ENCODE measurements at places on chromosomes 12 and 14. TPM values are rescaled to one million over a fixed set of nuclear protein-coding genes. Genes with fewer than 3 reads are reported as not detected.

- no peak overlapping the region for H3K4me3 ChIP-seq
- H3K36me3 ChIP-seq: no peaks in the 10 kb centered on the region
- H3K27me3 ChIP-seq: no peaks in the 10 kb centered on the region
- peaks cover 98% of the 10 kb centered on the region for H3K4me1 ChIP-seq
- peak overlapping the region; percentile 12 for H3K27ac ChIP-seq
Measured at GRCh38 chr12:47808574-47809365, 10.9 kb downstream of the HDAC7 start.

Gene GLS2
- 4.2 TPM for total RNA-seq

Gene ABCC9
- 10.5 TPM for total RNA-seq

DNA sequence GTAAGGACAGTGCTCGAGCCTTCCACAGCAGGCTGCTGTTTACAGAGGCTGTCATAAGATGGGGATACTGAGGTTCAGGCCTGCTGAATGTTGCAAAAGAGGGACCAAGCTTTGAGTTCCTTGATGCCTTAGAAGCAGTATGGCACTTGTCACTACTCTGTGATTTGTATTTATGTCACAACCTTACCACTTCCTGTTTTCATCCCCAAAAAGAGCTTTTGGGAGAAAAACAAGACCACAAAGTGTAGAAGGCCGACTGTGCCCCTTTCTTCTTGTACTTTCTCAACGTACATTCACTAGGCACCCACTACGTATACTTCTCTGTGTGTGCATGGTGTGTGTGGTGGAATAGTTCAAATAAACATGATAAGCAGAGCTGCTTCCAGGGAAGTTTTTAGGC lies 90.1 kb downstream of the DRAM1 start:
- no peak overlapping the region for H3K4me3 ChIP-seq
- H3K4me1 ChIP-seq: no peaks in the 10 kb centered on the region
- DNase-seq: no peak
- no peaks in the 10 kb centered on the region for H3K36me3 ChIP-seq
- H3K27me3 ChIP-seq: no peaks in the 10 kb centered on the region
- H3K27ac ChIP-seq: no peak overlapping the region

GRCh38 chr12:27534060-27534764 lies 10.2 kb downstream of the PPFIBP1 start:
- DNase-seq: no peak
- H3K4me1 ChIP-seq: peaks cover 49% of the 10 kb centered on the region
- H3K4me3 ChIP-seq: no peak overlapping the region
- peak overlapping the region; percentile 38 for H3K27ac ChIP-seq

All from thyroid gland (tissue), 4 donors.